ENCODE measurements at places on chromosomes 16 and 17. TPM values are rescaled to one million over a fixed set of nuclear protein-coding genes. Genes with fewer than 3 reads are reported as not detected.

GRCh38 chr17:56009795-56010651 lies 143.3 kb upstream of the ANKFN1 start:
- no peaks in the 10 kb centered on the region for H3K4me1 ChIP-seq
- peak; percentile 63 for DNase-seq
- H3K4me3 ChIP-seq, result no peak overlapping the region
- no peaks in the 10 kb centered on the region for H3K27me3 ChIP-seq

DNA sequence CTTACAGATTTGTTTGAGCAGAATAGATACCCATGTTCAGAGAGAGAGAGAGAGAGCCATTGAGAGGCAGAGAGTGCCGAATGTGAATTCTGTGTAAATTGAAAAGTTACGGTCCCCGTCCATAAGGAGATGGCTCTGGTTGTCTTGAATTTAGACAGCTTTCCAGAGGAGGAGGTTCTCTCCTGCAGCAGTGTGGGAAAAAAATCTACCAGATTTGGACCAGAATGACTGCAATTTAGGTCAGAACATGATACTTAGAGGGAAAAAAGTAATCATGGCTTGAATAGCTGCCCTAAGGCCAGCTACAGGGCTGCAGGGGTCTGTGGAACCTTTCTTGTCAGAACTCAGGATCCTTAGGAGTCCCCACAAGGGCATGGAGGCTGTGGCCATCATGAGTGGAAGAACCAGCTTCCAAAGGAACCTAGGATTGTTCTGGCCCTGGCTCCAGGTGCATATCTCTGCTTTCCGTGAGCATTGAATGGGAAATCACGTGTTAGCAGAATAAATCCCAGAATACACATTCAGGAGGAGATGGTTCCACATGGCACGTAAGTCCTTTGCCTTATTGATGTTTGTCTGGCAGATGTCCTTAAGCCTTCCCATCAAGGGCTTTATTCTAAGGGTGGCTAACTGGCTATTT lies 13.0 kb downstream of the PITPNC1 start:
- DNase-seq, result no peak
- no peak overlapping the region for H3K4me3 ChIP-seq
- peaks cover 3% of the 10 kb centered on the region for H3K36me3 ChIP-seq
- no peaks in the 10 kb centered on the region for H3K27me3 ChIP-seq

DNA sequence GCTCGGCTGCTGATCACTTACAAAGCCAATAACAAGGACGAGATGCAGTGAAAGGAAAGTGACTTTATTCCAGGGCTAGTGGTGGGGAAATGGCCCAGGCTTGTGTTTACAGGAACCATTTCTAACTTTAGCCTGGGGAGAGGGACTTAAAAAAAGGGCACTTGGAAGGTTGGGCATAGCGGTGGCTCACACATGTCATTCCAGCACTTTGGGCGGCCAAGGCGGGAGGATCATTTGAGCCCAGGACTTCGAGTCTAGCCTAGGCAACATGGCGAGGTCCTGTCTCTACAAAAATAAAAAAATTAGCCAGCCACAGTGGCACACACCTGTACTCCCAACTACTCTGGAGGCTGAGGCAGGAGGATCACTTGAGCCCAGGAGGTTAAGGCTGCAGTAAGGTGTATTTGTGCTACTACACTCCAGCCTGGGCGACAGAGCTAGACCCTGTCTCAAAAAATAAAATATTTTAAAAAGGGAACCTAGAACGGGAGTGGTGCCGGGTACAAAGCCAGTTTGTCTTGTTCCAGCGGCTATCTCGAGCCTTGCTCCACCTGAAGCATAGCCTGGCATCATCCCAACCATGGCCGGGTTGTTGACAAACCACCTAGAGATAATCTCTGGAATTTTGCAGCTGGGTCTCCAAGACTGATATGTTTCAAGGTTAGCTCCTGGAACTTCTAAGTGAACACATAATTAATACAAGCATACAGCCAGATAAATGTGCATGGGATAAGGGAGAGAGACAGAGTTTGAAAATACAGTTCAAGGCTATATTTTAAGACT lies 5.7 kb upstream of the TVP23A start:
- no peaks in the 10 kb centered on the region for H3K4me1 ChIP-seq
- H3K36me3 ChIP-seq, result no peaks in the 10 kb centered on the region
- DNase-seq, result no peak
- no peaks in the 10 kb centered on the region for H3K27me3 ChIP-seq

DNA sequence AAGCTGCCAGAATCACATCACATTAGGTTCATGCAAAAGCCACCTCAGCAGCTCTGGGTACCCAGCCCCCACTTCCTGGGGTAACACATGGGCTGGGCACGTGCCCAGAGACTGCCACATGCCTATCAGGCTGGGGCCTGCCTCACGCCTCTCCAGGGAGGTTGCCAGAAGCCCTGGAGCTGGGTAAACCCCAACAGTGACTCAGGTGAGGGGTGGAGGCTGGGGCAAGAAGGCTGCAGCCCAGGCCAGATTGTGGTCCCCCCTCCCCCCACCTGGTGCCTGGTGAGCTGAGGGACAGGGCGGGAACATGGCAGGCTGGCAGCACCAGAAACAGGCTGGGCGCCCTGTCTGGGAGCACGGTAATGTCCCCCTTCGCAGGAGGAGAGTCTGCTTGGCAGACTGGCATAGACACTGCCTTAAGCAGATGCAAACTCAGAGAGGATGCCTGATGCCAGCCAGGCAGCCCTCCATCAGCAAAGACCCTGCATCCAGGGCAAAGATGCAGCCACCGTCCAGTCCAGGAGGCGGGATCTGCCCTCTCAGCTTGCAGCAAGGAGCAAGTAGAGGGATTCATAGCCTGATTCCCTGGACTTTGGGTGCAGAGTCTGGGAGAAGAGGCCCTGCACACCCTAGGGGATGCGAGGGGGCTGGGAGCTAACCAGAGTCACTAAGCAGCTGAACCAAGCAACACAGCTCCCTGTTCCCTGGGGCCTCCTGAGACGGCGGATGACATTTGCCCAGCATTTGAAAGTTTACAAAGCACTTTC lies 28.8 kb downstream of the NGFR start:
- H3K27me3 ChIP-seq, result no peaks in the 10 kb centered on the region
- H3K4me3 ChIP-seq, result no peak overlapping the region
- no peak overlapping the region for H3K27ac ChIP-seq
- H3K36me3 ChIP-seq, result no peaks in the 10 kb centered on the region
- peak; percentile 53 for DNase-seq
- no peaks in the 10 kb centered on the region for H3K4me1 ChIP-seq

SUMO2 gene
- 632 TPM for total RNA-seq

TCAP gene
- 1.4 TPM for total RNA-seq
